ENCODE measurements at places on chromosomes 12 and 14.

DNA sequence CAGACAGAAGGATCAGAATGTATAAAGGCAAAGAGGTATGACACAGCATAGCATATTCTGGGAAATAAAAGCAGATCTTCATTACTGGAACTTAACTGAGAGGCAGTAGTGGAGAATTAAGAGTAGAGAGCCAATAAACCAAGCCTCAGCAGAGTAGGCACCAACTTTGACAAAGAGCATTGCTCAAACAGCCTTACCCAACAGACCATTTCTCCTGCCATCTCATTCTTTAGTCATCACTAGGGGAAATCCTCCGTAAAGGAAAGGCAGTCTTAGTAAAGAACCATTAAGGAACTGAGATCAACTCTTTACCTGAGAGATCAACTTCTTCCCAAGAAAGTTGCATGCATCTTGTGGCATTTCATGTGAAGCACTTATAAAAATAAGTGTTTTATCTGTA is 36.6 kb downstream of the SENP1 start:
- no peak for DNase-seq

DNA sequence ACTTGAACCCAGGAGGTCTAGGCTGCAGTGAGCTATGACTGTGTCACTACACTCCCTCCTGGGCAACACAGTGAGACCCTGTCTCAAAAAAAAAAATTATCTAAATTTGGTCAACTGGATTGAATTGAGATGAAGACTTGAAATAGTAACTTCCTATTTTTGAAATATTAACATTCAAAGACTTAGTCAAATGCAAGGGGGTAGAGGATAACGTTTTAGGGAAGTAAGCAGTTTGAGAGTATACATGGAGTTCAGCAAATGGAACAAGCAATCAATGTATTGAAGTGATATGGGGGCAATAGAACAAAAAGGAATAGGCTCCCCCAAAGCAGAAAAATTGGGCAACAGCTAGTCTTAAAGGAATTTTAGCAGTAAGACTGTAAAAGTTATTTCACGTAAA is 4.6 kb upstream of the MFAP5 start:
- no peak for DNase-seq

GRCh38 chr14:40393143-40393542 is 960.9 kb upstream of the FBXO33 start:
- DNase-seq = no peak

- peak; percentile 13 for DNase-seq
Measured at GRCh38 chr12:70854138-70854537, 66.4 kb downstream of the PTPRR start.

- no peak for DNase-seq
Measured at GRCh38 chr12:6533653-6533922, 729 bp upstream of the GAPDH start.
